Stimulated activated CD4-positive, alpha-beta T cell treated with anti-CD3 and anti-CD28 coated beads, Interleukin-1b, Interleukin-23, amount 100 ng/mL, for 1 hour (primary cell): ENCODE measurements at places on chromosomes 5 and 9.

DNA sequence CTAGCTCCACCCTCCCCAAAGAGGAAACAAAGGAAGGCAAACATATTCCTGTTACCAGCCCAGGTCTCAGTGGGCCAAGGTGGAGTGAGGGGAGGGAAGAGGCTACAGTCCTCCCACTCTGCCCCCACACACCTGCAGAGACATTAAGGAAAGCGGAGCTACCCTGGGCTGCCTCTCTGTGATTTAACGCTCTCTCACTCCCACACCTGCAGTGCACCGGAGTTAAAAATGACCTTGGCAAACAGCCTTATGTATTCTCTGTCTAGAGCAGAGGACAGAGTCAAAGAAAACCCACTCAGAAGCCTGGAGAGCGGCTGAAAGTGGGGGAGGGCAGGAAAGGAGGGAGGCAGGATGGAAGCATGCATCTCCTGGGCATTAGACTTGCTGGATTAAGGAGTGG, 32.7 kb downstream of the KCNIP1 start:
- no peak for DNase-seq

GRCh38 chr5:153168241-153168640, 322.2 kb upstream of the GRIA1 start:
- DNase-seq, result no peak

- no peak for DNase-seq
Measured at GRCh38 chr5:9858043-9858442, 227.9 kb upstream of the TAS2R1 start.

- DNase-seq, result no peak
Measured at GRCh38 chr5:383621-384020, 59.4 kb upstream of the EXOC3 start.

- DNase-seq, result no peak
Measured at GRCh38 chr9:20295555-20295954, 326.7 kb downstream of the MLLT3 start.

GRCh38 chr9:70073193-70073592, 29.5 kb downstream of the MAMDC2 start:
- no peak for DNase-seq

DNA sequence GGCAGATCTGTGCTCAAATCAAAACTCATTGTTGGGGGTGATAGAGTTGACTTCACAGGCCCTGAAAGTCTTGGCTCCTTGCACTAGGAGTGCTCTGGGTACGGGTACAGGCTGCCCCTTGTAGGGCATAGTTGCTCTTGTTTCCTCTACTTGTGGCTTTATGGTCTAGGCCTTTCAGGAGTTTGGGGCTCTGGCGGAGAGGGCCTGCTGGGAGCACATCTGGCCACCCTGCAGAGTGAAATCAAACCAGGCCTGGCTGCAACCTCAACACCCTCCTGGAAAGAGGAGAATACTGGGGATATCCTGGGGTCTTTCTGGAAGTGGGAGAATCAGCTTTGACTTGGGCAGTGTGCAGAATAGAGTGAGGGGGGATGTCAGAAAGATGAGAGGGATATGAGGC, 1.5 kb downstream of the TGFBI start:
- no peak for DNase-seq

GRCh38 chr9:27664121-27664779, 91.0 kb upstream of the C9orf72 start:
- DNase-seq, result no peak

DNA sequence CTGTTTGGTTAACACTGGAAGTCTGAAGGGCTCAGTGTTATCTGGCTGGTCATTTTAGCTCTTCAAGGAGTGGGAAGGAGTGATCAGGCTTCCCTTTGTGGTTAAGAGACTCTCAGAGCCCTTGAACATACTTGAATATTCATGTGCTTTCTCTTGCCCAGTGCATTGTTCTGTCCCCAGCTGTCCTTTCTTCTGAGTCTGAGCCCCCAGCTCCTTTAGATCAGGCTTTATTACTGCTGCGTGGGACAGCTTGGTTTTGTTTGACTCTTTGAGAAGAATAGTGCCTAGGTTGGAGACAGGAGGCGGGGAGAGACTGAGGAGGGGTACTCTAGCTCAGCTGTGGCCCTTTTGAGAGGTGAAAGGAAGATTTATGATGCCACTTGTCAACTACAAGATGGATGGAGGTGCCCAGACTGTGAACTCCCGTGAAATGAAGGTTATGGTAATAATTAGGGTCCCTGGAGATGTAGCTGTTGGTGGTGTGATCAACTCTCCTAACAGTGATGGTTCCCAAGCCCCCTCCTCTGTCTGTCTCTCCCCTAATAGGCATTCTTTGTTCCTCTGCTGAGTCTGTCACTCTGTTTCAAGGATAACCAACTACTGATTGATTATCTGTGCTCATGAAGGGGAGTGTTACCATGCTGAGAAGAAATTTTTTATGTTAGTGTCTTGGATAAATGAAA, 83.1 kb upstream of the GLRA1 start:
- DNase-seq, result no peak

GRCh38 chr5:76403766-76404222, 709 bp downstream of the IQGAP2 start:
- peak; percentile 35 for DNase-seq

- no peak for DNase-seq
Measured at GRCh38 chr5:102937894-102938293, 182.0 kb downstream of the GIN1 start.

DNA sequence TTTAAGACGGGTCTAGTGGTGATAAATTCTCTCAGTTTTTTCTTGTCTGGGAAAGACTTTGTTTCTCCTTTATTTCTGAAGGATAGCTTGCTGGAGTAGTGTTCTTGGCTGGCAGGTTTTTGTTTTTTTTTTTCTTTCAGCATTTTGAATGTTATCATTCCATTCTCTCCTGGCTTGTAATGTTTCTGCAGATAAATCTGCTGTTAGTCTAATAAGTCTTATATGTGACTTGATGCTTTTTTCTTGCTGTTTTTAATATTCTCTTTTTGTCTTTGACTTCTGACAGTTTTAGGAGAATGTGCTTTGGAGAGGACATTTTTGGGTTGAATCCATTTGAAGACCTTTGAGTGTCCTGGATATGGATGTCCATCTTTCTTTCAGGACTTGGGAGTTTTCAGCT, 16.0 kb downstream of the HSD17B4 start:
- DNase-seq, result no peak

- no peak for DNase-seq
Measured at GRCh38 chr9:109806506-109807115, 26.6 kb downstream of the PALM2AKAP2 start.

DNA sequence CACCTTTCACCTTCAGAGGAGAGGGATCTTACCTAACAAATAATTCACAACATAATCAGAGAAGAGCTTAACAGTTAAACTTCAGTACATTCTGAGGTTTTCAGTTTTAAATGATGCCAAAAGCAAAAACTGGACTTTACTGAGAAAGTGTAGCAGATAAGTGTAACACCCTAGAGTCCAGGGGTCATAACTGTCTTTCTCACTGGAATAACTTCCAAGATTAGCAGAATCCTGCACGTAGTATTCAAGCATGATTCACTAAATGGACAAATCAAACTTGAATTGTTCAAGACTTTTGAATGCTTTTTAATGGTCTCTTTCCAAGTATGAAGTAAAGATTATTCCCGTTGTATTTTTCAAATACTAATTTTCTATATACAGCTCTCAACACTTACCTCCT, 180.1 kb upstream of the NREP start:
- no peak for DNase-seq

DNA sequence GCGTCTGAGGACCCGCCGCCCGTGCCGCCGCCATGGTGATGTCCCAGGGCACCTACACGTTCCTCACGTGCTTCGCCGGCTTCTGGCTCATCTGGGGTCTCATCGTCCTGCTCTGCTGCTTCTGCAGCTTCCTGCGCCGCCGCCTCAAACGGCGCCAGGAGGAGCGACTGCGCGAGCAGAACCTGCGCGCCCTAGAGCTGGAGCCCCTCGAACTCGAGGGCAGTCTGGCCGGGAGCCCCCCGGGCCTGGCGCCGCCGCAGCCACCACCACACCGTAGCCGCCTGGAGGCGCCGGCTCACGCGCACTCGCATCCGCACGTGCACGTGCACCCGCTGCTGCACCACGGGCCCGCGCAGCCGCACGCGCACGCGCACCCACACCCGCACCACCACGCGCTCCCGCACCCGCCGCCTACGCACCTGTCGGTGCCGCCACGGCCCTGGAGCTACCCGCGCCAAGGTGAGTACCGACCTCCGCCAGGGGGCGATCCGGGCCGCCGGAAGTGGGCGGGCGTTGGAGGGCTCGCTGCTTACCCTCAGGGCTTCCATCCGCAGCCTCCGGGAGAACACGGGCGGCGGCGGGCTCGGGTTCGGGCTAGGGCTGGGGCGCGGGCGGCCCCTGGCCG, 8.5 kb downstream of the PRR7 start:
- peak; percentile 79 for DNase-seq

DNA sequence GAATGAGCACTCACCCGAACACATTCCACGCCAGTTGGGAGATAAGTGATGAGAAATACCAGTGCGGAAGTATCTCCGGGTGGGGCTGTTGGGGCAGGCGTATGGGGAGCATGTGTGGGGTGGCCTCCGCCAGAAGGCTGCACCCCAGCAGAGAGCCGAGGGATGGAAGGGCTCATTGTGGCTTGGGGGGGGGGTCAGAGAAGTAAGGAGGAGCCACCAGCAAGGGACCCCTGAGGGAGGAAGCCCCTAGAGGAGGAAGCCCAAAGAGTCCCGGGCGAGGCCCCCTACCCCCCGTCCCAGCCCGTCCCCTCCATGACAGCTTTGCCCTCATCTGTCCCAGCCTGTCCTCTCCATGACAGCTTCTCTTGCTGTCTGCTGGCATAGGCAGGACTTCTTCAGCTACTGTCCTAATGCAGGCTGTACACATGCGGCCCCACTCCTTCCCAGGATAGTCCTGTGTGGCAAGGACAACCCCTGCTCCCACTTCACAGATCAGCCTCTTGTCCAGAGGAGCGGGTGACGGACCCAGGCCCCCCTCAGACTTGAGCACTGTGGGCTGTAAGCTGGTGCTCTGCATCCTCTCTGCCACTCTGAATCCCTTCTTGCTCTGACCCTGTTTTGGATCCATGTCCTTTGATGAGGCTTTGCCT, 239.6 kb downstream of the CACNA1B start:
- DNase-seq, result no peak

- no peak for DNase-seq
Measured at GRCh38 chr9:103798620-103799019, 295.5 kb upstream of the SMC2 start.

DNA sequence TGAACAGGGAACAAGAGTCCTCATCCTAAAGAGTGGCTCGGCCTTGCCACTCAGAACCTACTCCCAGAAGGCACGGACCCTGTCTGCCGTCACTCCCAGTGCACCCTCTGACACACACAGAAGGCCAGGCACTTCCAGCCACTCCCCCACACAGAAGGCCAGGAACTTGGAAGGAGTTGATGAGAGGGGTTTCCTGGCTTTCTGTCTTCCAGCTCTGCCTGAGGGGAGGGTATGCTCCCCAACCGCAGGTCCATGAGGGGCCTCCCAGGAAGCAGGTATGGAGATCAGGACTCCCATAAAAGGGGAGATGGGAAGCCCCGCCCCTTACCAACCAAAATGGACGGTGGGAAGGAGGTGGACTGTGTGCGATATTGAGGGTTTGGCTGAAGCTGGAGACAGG, 247.6 kb upstream of the IRX4 start:
- DNase-seq, result no peak

DNA sequence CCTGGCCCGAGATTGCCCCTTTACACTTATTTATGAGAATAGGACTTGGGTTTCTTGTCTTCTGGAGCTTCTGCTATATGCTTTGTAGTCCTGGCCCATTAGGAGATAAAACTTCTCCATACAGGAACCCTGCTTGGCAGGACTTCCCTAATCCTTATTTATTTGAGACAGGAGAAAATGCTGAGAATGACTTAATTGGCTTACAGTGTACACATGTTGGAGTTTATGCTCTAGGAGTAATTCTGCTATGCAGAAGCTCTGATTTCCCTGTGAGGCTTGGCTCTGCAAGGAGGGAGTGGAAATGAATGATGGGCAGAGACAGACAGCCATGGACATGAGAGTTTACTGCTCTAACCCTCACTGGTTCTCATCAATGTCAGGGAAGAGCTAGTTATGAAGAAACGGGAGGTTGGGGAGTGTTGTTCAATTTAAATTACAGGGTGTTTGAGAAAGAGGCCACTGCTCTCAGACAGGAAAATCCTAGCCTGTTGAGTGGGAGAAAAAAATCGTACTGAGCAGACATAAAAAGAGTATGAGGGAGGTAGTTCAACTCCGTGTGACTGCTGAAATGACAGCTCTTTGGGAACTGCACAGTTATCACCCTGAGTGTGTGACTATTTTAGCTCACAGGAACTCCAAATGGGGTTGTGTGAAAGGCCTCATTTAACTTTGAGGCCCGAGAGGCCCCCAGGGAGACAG, 37.5 kb downstream of the ACTBL2 start:
- DNase-seq, result no peak

DNA sequence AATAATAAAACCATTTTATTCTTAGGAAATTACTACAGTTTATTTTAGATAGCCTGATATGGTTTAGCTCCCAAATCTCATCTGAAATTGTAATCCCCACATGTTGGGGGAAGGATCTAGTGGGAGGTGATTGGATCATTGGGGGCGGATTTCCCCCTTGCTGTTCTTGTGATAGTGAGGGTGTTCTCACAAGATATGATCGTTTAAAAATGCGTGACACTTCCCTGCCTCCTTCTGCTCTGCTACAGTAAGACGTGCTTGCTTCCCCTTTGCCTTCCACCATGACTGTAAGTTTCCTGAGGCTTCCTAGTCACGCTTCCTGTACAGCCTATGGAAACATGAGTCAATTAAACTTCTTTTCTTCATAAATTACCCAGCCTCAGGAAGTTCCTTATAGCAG, 122.4 kb upstream of the FGF10 start:
- no peak for DNase-seq

GRCh38 chr5:27876071-27876470, 837.7 kb upstream of the CDH9 start:
- no peak for DNase-seq

DNA sequence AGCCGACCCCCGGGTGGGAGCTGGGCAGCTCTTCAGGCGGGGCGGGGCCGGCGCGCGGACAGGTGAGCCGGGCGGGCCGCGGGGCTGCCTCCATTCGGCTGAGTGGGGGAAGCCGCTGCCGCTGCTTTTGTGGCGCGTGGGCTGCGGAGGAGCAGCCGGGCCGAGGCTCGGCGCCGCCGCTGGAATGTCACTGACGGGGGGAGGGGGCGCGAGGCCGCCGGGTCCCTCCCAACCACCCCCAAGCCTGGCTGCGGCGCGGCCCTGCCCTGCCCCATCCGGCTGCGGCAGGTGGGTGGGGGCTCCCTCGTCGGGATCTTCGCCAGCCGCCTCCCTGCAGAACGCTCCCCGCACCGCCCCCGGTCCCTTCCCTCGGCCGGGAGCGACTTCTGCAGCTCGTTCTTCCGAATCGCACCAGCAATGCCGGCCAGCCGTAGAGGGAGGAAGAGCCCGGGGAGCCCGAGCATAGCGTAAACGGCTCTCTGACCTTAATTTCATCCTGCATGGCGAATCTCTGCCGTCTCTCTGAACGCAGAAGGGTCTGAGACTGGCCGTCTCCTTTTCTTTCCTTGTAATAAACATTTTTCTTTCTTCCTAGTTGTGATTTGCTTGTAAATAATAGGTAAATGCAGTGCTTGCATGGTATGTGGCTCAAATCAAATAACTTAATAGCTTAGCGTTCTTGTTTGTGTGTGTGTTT, 505 bp downstream of the SPTAN1 start:
- no peak for DNase-seq

GRCh38 chr9:113882636-113883164, 6.6 kb downstream of the ZNF618 start:
- no peak for DNase-seq
